ENCODE measurements at places on chromosomes 6 and 20. TPM values are rescaled to one million over a fixed set of nuclear protein-coding genes. Genes with fewer than 3 reads are reported as not detected.

- no peak for DNase-seq
Observed at GRCh38 chr6:71533939-71534379, 245.3 kb downstream of the OGFRL1 start.

DNA sequence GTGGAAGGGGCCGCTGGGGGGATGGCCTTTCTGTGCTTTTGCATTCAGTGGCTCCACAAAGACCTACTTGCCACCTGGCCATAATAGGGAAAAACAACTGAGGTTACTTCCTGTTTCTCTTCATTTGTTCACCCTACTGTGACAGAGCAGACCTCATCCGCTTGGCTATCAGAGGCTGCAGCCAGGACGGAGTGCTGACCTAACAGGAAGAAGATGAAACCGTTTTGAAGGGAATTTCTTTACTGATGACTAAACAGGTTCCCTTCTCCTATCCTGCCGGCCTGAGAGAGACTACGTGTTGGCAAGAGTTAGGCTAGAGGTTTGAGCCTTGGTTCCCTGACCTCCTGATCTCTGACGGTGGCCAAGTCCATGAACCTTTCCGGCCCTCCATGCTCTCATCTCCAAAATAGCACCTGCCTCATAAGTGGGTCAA is 21.3 kb downstream of the PRR18 start:
- DNase-seq, result no peak

DNA sequence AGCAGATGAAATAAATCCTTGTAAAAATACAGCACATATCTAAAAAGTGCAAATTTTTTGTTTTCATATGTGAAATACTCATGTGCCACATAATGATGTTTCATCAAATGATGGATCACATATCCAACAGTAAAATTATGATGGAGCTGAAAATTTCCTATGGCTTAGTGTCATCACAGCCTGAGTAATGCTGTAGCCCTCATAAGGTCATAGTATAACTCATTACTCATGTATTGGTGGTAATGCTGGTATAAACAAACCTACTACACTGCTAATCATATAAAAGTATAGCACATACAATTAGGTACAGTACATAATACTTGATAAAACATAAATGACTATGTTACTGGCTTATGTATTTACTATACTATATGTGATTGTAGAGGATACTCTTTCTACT is 12.9 kb downstream of the TSPYL1 start:
- DNase-seq, result no peak

DNA sequence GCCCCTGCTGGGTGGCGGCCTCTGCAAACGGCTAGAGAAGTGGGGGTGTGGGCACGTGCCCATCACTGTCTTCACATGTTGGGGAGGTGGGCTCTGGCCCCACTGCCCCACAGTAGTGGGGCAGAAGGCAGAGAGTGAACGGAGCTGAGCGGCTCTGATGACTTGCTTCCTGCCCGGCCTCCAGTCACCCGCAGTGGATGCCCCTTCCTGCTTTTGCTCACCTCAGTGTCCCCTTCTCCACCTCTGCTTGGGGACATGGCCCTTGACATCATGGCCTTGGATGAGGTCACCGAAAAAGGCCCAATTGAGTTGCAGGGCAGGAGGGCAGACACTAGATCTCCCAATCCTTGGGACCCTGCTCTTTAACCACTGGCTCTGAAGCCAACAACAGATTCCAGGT is 40.1 kb downstream of the KCNK5 start:
- DNase-seq, result no peak

GRCh38 chr20:38770546-38770945 is 22.3 kb downstream of the ACTR5 start:
- no peak for DNase-seq

GRCh38 chr6:124982669-124983068 is 20.4 kb downstream of the RNF217 start:
- no peak for DNase-seq

Gene ENPP1
- 8.3 TPM for polyA plus RNA-seq

Gene PLA2G7
- polyA plus RNA-seq, result 2.1 TPM

Gene TRIM31
- polyA plus RNA-seq, result 6.4 TPM

Measured in testis (tissue), 5 donors.